GM04504 (cell line): ENCODE measurements at places on chromosomes 2 and 18.

DNA sequence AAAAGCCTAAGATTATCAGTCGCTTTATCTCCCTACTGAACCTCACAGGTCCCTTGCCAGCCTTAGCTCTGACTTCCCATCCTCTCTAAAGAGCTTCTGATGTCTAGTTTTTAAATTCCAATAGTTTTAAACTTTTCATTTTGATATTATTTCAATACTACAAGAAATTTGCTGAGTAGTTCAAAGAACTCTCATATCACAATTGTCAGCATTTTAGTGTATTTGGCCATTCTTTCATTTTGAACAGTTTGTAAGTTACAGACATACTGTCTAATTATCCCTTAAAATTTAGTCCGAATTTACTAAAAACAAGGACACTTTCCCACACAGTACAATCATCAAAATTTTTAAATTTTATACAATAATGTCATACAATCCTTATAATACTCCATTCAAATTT is 666.8 kb upstream of the SETBP1 start:
- no peak for DNase-seq

DNA sequence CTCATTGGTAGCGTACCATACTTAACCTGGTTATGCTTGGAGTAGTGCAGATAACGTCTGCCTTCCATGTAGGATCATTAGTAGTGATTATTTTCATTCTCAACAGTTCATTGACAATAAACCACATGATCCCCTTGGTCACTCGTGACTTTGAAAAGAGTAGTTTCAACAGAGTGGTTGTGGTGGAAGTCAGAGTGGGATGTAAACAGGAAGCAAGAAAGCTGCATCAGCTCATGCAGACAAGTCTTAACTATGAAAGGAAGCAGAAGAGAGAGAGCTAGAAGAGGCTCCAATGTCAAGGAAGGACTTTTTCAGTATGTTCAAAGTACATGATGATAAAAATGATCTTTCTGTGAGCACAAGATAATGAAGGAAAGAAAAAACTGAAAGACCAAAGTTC is 287.4 kb downstream of the MBD2 start:
- no peak for DNase-seq

DNA sequence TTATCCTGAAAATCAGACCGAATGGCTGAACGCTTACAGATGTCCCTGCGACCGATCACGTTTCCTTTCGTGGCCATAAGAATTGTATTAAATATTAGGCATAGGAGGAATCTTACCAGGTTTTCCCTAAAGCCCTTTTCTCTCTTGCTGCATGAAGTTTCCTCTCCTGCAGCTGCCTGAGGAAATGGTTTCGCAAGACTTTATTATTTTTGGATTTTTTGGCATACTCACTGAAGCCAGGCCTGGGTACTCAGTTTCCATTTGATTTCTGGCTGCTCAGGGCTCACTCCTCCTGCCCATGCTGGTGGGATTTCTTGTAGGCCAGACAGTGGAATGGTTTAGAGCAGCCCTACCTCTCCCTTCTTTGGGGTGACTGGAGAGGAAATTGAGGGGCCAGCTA is 114.0 kb downstream of the KLHL29 start:
- DNase-seq: no peak

DNA sequence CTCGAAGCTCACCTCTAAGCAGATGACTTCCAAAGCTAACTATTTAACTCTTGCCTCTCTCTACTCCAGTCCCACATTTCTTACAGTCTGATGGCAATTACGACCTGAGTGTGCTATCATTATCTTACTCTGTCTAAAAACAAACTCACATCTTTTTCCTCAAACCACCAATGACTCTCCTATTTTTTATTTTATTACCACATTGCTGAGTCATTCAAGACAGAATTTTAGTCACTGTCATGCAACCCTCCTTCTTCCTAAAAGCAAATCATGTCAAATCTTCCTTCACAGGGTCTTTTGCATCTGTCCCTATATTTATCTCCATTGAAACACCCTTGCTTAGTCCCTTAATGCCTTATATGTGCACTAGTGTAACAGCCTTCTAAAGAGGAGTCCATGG is 34.6 kb upstream of the C2orf15 start:
- DNase-seq: no peak

DNA sequence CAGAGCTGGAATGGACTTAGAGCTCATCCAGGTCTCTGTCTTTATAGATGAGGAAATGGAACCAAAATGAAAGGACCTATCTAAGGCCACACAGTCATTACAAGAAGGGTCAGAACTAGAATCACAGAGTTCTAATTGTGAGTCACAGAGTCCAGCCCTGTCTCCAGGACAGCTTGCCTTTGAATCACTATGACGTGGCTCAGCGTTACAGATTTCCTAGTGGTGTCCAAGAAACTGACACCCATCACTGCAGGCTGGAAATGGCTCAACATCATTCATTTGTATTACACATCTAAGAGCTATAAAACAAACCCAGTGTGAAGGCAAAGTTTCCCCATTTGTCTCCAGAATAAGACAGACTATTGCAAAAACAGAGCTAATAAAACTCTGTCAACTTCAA is 164.3 kb upstream of the SIX2 start:
- peak; percentile 96 for DNase-seq
